SJSA1 (cell line): ENCODE measurements at places on chromosomes 1 and 21. TPM values are rescaled to one million over a fixed set of nuclear protein-coding genes. Genes with fewer than 3 reads are reported as not detected.

F3 gene
- 54.7 and 63.4 TPM in 2 replicates for total RNA-seq

VWA5B1 gene
- not detected in 2 replicates for total RNA-seq

- H3K4me1 ChIP-seq = peaks cover 27% of the 10 kb centered on the region
- peak overlapping the region; percentile 40 for H3K27ac ChIP-seq
- no peaks in the 10 kb centered on the region for H3K27me3 ChIP-seq
- no peak overlapping the region for H3K4me3 ChIP-seq
- H3K36me3 ChIP-seq = peaks cover 42% of the 10 kb centered on the region
These were observed 81.0 kb downstream of the NOTCH2 start for GRCh38 chr1:119988306-119989062.

NTMT2 gene
- not detected in 2 replicates for total RNA-seq

OR2L8 gene
- total RNA-seq = not detected in 2 replicates
